ENCODE measurements at places on chromosomes 7 and 10.

- DNase-seq = no peak
These were observed 116.6 kb downstream of the KLF6 start for GRCh38 chr10:3668276-3668965.

GRCh38 chr7:137846827-137847567 lies at the start of gene DGKI:
Gene DGKI (minus strand): TSS chr7:137846974.
- peak; percentile 58 for DNase-seq

DNA sequence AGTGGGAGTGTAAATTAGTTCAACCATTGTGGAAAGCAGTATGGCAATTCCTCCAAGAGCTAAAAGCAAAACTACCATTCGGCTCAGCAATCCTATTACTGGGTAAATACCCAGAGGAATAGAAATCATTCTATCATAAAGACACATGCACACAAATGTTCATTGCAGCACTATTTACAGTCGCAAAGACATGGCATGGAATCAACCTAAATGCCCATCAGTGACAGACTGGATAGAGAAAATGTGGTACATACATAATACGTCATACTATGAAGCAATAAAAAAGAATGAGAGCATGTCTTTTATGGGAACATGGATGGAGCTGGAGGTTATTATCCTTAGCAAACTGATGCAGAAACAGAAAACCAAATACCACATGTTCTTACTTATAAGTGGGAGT lies 876.5 kb upstream of the LRRTM3 start:
- no peak for DNase-seq

DNA sequence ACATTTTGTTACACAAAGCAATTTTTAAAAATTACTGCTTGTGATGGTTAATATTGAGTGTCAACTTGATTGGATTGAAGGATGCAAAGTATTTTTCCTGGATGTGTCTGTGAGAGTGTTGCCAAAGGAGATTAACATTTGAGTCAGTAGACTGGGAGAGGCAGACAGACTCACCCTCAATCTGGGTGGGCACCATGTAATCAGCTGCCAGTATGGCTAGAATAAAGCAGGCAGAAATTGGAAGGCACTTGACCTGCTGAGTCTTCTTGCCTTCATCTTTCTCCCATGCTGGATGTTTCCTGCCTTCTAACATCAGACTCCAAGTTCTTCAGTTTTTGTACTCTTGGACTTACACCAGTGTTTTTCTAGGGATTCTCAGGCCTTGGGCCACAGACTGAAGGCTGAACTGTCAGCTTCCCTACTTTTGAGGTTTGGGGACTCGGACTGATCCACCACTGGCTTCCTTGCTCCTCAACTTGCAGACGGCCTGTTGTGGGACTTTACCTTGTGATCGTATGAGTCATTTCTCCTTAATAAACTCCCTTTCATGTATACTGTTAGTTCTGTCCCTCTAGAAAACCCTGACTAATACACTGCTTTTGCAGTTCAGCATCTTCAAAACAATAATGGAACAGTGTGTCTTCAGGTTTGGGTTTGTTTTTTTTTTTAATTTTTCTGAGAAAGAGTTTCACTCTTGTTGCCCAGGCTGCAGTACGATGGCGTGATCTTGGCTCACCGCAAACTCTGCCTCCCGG lies 244.1 kb upstream of the SEMA3C start:
- no peak for DNase-seq

GRCh38 chr7:100059251-100059739 lies 9.7 kb downstream of the ZSCAN21 start:
- no peak for DNase-seq

DNA sequence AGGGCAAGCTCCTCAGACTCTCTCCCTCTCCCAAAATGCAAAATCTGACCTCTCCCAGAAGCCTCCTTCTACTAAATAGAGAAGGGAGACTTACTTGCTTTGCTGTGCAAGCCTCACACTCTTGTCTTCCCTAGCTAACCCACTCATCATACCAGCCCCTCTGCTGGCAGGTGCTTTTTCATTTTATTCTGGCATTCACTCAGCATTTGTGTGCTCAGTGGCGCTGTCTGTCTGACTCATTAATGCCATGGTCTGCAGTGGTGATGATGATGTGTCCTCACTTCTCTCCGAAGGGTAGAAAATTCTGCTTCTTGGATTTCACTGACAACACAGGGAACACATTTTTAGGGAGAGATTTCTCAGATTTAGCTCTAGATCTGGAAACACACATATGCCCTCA lies 22.0 kb upstream of the BTRC start:
- no peak for DNase-seq

DNA sequence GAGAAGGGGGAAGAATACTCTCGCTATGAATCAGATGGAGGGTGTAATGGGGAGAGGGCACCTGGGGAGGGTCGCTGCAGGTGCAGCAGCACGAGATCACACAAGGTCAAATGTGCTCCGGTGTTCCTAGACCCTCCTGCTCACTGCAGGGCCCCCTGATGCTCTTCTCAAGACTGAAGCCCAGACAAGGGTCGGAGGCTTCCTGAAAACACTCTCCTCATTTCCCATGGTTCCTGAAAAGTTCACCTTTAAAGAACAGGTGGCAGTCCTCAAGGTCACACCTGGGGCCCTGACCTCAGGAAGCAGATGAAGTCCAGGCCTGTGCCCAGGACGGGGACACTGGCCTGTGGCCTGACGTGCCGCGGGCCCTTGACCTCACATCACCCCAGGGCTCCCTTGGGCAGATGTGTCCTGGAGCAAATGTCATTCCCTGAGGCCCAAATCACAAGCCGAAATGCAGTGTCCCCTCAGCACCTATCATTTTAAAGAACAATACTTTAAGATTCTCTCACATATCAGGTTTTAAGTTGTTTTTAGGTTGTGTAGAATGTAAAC lies 289.8 kb downstream of the GLRX3 start:
- no peak for DNase-seq

- DNase-seq = no peak
These were observed 239.6 kb downstream of the SKIDA1 start for GRCh38 chr10:21285742-21286331.

DNA sequence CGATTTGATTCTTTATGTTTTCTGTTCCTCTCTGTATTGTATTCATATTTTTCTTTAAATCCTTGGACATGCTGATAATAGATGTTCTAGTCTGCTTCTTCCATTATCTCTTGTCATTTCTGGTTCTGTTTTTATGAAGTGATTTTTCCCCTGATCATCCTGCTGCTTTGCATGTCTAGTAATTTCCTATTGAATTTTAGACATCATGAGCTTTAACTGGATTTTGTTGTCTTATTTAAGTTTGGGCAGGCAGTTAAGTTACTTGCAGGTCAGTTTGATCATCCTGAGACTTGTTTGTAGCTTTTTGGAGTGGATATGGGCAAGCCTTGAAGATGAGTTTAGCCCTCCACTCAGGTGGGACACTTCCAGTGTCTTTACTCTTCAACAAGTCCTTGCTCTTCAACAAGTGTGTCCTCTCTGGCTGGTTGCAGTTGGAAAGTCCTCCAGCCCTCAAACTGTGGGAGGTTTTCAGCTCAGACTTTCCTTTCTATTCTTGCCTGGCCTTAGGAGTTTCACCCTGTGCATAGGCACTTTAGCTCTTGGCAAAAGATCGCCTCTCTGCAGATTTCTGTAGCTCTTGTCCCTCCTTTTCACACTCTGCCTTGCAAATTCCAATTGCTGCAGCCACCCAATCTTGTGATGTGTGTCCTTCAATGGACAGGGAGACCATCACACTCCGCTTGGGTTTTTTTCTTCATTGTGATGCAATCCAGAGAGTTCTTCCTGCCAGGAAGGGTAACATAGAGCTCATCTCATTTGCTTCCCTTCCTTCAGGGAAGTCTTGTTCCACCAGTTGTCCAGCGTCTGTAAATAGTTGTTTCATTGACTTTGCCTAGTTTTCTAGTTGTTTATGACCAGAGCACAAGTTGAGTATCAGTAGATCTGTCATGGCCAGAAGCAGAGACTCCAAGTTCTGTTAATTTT lies 197.2 kb upstream of the SH2B2 start:
- no peak for DNase-seq

DNA sequence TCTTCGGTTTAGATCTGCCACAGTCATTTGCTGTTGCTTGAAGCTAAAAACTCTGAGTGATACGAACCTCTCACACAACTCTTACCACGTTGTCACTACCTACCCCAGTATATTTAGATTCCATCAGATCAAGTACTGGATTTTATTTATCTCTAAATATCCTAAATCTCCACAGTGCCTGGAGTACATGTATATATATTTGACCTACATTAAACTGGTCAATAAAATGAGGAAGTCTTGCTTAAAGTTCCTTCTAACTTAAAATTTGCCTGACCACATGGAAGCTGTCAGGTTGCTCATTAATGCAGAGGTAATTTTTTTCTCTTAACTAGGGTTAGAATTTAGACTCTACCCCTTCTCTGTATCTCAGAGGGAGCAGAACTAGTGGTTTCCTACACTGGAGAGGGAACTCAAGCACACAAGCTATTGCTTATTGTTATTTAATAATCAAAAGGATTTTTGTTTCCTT lies 3.1 kb upstream of the MACC1 start:
- no peak for DNase-seq

DNA sequence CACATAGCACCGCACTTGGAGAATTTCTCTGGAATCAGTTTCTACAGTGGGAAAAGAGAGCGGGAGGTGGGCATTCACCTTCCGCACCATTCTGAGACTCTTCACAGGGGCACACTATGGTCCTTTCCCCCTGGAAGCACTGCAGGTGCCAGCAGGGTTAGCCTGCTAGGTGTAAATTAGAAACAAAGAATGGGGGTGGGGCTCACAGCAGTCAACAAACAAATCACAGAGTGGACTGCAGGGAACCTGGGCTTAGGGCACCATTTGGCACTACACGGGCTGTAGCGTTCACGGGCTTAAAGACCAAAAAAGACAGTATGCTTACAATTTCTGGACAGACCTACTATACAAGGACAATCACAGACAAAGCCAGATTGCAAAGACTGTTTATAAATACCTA lies 8.0 kb upstream of the PKD1L1 start:
- DNase-seq = no peak

GRCh38 chr7:28230261-28230660 lies 49.7 kb upstream of the JAZF1 start:
- no peak for DNase-seq

DNA sequence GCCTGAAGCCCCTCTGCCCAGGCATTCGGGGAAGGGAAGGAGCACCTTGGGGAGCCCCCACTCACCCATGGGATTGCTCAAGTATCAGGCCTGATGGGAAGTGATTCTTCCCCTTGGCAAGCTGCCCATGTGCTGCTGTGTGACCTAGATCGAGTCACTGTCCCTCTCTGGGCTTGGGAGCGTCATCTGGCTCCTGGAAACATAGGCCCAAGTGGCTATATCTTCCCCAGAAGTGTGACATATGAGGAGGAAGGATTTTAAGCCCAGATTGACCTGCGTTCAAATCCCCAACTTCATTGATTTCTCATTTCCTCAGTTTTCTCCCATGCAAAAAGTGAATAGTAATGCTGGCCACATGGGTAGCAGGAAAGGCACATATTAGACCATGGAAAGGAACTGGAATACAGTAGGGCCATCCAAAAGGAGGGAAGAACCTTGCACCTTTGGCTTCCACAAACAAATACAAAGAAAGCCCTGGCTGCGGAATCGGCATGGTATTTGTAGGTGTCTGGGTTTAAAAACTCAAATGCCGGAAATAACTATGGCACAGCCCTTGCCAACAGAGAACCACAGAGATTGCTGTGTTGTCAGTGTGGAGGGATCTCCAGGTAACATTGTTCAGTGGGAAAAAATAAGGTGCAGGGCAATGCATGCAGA lies 169.5 kb upstream of the ZMIZ1 start:
- DNase-seq = no peak

GRCh38 chr7:103951311-103951710 lies 38.1 kb downstream of the RELN start:
- no peak for DNase-seq

GRCh38 chr10:20202337-20202736 lies 386.1 kb downstream of the PLXDC2 start:
- no peak for DNase-seq

DNA sequence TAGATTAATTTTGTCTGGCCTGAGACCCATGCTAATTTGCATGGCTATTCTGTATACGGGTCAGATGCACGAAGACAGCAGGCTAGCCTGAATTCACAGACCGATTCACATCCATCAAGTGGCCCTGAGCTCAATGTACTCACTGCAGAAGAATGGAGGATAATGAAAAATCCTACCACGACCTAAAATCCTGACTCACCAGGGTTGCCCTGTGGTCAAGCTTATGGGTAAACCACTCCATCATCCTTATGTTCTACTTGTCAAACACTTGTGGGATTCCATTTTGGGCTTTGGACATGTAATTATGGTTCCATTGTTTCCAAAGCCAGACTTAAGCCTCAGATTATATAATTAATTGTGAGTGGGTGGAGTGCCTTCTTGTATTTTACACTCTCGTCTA lies 110.4 kb upstream of the ZNF438 start:
- DNase-seq = no peak

- DNase-seq = no peak
These were observed 3.4 kb upstream of the MNX1 start for GRCh38 chr7:157013602-157014549.

DNA sequence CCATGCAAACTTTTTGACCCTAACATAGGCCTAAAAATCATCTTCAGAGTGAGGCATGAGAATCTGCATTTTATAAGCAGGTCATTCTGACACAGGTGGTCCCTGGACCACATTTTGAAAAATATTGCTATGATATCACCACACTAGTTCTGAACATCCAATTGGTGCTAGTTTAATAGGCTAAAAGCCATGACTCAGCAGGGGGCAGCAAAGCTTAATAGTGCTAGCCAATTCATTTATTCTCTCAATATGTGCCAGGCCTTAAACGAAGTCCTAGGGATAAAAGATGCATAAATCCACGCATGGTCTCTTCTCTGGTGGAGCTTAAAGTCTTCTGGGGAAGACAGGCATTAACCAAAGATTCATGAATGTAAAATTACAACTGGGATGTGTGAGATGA lies 10.2 kb upstream of the SLC25A28 start:
- no peak for DNase-seq

- DNase-seq = no peak
These were observed 78.5 kb downstream of the LHPP start for GRCh38 chr10:124539935-124540641.

DNA sequence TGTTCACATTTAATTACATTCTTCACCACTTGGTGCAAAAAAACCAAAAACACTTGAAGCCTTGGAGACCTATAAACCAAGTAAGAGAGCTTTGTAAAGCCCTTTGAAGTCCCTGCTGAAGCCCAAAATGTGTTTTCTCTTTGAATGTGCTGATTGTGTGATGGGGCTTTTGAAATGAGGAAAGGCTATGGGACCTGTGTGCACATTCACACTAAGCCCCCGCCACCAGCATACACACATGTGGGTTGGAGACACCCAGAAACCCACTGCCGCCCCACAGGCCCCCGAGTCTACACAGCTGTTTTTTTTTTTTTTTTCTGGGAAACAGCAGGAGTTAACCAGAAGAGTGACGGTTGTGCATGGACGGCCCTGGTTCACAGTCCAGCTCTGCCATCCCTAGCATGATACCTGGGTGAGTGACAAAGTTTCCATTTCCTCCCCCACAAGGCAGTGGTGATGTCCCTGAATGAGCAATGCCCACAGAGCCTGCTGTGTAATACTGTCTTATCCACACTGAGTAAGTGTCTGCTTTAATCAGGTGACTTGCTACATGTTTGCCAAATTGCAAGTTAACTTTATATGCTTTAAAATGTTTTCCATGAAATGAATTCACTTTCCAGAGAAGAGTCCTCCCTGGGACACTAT lies 154.6 kb upstream of the GDF10 start:
- DNase-seq = no peak

GRCh38 chr7:136940917-136941316 lies 72.5 kb downstream of the CHRM2 start:
- no peak for DNase-seq
